ENCODE measurements at places on chromosomes 13 and 19.

GRCh38 chr19:9309974-9310446, 372 bp upstream of the ZNF699 start:
- peak; percentile 92 for DNase-seq

DNA sequence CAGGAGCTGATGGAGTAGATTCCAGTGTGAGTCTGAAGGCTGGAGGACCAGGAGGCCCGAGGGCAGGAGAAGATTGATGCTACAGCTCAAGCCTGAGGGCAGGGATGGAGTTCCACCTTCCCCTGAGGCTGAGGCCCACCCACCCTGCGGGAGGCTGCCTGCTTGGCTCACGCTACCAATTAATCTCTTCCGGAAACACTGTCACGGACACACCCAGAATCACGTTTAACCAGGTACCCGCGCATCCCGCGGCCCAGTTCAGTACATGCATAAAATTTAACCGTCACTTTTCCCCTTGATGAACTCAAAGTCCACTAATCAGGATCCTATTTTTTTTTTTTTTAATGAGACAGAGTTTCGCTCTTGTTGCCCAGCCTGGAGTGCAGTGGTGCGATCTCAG, 5.2 kb upstream of the ZNF628 start:
- no peak for DNase-seq

- no peak for DNase-seq
Observed at GRCh38 chr19:17127671-17128070, 52.1 kb downstream of the MYO9B start.

GRCh38 chr13:70022646-70023045, 85.0 kb upstream of the ATXN8OS start:
- DNase-seq = no peak

DNA sequence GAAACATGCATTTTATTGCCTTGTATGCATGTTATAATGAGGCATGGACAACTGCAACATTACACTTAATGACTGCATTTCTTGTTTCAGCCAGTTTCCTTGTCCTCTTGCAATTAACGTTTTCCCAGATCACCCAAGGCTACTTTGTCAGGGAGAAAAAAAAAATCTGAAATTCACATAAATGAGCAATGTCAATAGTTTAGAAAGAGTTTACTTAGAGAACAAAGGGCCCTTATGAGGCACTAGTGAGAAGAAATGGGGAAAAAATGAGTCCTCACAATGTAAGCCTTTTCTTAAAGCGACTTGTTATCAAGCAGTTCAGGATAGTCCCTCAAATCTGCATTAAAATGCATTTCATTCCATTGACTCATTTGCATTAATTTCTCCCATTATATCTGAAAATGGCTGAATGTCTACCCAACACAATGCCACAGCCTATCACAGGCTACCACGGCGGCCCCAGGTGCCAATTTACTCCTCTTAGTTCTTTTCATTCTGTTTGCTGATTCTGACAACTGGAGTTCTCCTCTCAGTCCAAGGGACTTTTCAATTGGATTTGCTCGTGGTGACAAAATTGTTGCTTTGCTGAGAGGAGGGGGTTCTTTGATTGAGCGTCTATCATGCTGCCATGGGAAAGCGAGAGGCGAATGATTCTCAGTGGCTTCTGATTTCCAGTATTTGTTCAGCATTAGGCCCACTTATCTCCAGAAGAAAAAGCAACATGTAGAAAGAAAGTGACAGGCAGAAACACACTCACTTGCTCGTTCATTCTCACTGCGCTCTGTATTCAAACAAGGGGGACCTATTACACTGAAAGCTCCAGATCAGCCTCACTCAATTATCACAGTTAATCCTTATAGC, 107.1 kb downstream of the DACH1 start:
- no peak for DNase-seq

GRCh38 chr13:105611424-105611823, 924.0 kb downstream of the EFNB2 start:
- no peak for DNase-seq

DNA sequence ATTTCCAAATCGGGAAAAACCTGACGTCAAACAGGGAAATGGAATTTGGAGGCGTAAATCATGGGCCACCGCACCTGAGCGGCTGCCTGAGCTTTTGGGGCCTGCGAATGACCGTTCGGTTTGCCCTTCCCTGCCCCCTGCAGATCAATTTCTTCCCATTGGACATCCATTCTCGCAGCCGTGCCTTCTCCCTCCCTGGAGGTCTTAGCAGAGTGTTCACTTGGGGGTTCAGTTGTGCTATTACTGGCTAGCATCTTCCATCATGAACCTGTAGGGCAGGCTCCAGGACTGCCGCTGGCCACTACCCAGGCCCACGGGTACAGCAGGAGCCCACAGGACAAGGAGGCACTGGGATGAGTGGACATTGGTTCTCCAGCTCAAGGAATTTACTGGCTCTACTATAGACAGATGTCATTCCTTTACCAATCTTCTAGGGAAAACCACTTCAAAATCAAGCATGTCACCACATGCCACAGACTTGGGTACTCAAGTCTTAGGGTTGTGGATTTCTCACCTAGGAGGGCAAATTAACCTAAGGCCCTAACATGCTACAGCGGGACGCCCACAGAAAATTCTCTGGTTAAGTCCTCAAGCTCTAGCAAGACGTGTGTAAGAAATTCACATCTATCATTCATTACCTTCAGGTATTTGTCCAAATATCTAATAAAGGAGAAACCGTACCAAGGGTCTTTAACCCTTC, 75.5 kb downstream of the COL4A1 start:
- DNase-seq = no peak

DNA sequence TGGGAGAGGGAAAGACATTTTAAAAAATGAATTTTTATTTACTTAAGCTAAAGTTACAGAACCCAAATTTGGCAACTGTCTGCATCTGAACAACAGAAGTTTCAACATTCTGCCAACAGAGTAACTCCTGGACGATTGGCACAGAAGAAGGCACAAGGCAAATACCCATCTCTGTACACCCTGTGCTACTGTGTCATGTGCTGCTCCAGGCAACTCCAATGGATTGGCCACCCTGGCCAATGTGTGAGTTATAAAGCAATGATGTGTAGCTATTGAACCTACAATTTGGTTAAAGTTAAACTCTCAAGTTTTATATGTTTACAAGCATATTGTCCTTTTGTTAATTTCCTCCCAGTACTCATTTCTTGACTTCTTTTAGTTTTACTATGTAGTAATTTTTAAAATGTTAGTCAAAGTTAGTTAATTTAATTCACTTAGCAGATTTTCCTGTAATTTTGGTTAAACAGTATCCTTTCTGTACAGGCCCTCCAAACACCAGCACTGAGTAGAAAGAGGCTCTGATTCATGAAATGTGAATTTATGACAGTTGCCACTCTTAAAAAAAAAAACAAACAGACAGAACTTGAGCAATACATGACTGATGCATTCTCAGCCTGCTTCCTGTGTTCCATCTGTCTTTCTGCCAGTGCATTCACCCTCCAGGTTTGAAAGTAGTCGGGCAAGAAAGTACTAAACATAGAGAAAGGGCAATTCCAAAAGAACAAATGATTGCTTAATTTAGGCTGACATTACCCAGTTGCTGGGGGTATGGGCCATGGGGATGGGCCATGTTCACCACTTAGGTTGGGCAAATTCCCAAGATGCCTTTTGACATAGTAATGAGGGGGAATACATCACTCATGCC, 5.9 kb downstream of the STARD13 start:
- DNase-seq = no peak

DNA sequence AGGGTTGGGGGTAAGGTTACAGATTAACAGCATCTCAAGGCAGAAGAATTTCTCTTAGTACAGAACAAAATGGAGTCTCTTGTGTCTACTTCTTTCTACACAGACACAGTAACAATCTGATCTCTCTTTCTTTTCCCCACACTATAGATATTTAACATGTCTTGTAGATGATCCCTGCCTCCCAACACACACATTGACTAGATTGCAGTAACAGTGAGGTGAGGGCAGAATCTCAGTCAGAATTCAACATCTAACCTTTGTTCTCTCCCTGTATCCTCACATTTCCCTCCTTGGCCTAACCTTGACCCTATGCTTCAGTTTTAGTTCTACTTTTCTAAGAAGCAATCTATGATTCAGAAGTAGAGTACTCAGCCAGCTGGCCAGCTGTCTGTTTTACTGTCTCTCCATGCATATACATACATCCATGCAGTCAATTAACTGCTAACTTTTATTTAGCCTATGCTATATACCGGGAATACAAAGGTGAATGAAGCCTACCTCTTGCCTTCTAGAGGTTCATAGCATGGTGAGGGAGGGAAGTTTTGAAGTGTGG, 18.1 kb downstream of the DNAJC15 start:
- no peak for DNase-seq

DNA sequence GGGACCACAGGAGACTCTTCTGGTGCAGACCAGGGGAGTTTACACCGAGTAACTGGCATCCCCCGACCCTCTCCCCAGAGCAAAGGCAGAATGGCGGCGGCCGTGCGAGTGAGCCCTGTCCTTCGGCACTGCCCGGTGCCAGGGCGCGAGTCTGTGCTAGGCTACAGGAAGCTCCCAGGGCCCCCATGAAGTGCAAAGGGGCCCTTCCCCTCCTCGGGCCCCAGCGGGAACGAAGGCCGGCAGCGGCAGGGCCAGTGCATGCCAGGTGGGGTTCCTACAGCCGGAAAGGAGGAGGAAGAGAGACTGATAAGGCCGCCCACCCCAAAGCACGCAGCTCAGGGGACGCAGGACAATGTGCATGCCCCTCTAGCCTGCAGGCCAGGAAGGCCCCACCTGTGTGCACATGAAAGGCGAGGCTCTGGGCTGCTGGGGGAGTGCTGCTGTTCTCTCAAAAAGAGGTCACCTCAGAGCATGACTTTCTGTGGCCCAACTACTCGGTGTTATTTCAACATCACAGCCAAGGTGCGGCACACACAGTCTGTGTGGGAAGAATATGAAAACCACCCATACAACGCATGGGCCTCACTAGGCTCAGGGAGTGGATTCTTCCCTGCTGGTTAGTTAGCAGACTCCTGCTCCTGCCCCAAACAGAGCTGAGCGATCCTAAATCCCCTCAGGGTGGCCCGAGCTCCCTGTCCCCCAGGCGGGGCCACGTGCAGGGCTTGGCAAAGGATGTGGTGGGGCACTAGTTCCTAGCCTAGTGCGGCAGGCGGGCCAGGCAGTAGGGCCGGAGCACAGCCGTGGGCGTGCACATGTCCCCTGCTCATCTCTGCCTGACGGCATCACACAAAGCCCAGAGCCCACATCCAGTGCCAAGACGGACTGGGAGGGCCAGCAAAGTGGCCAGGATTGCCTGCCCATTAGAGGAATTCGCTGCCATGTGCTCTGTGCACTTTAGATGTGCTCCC, 28.4 kb upstream of the TIMM44 start:
- no peak for DNase-seq

DNA sequence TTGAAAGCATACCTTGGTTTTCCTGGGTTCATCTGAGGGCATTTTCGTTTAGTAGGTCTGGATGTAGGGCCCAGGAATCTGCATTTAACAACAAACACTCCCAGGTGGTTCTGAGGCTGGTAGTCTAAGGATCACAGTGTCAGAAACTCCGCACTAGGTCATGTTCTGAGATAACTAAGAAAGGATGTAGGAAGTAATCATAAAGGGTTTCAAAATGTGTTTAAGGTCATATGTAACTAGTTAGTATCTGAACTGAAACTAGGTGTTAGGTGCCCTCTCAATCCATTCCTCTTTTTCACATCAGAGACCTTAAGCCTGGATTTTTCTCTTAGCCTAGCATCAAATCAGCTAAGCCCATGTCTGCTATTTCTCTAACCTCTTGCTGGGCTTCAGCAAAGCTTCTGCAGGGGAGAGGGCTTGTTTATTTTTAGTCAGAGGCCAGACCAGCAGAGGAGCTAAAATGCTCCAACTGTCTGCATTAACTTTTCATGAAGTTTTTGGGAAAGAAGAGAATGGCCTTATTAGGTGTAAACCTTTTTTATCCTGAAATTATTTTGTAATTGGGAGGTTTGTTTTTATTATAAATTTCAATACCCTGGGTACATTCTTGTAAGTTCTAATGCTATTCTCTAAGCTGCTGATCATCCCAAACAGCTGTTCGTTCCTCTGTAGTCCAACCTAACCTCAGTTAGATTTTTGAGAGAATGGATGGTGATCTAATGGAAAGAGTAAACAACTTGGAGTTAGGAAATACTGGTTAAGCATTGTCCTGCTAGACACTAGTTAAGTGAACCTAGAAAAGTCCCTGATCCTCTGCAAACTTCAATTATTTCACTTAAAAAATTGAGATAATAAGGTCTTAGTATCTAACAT, 262.8 kb upstream of the RFC3 start:
- DNase-seq = no peak

DNA sequence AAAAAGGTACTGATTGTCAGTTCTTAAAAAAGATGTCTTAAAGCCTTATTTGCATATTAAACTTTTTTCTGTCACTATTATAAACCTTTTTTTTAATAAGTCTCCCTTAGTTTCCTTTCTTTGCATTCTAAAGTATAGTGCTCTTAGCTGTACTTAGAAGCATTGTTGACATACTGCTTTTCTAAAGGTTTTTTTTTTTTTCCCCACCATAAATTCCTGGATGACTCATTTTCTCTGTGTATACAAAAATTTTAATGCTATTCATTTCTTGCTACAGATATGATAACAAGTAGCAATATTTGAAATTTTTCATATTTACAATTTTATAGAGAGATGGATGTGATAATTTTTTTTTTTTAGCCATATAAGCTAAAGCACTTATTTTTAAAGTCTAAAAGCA, 43.5 kb downstream of the METTL21C start:
- DNase-seq = no peak

DNA sequence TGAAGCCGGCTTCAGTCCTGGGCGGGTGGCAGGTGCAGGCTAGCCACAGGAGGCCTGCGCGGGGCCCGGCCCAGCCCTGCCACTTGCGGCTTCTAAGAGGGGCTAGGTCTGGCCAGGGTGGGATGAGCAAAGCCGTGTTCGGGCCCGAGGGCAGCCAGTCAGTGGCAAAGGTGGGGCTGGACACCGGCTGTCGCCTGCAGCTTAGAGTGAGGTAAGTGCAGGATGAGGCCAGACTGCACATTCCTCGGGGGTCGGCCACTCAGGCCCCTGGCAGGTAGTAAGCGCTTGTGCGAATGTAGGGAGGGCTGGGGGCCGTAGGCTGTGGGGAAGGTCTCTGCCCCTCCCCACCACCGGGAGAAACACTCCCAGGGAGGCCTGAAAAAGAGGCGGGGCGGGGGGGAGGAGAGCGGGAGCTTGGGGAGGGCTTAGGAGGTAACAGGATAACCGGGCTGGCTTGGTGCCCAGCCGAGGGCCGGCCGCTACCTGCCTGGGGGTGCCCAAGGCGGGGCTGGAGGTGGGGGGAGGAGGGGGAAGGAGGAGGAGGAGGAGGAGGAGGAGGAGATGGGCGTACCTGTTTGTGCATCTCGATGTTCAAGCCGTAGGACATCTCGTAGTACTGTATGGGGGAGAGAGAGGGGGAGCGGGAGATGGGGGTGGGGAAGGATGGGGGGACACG, 6.4 kb downstream of the TLE5 start:
- peak; percentile 85 for DNase-seq

- DNase-seq = no peak
Observed at GRCh38 chr19:9720541-9720940, 45.6 kb upstream of the ZNF562 start.

DNA sequence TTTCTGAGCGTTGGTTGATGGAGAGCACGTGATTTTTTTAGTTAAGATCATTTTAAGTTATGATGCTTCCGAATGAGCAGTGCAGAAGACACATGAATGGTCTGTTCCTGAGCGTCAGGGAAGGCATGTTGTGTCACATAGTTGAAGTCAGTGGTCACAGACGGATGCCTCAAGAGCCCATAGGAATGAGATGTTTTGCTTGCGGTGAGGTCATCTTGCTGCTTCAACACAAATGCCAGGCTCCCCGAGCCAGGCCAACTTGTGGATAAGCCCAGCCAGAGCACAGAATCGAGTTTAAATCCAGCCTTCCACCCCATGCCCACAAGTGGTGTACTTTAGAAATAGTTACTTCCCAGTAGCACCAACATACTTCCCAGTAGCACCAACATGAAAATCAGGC, 5.4 kb downstream of the UPF3A start:
- DNase-seq = no peak

All from NCI-H2107 (cell line).